ENCODE measurements at places on chromosomes 6 and 20.

- no peak for DNase-seq
Measured at GRCh38 chr6:68186870-68187269, 448.2 kb upstream of the ADGRB3 start.

GRCh38 chr6:16316741-16317251, 78.4 kb downstream of the GMPR start:
- DNase-seq = peak; percentile 19

DNA sequence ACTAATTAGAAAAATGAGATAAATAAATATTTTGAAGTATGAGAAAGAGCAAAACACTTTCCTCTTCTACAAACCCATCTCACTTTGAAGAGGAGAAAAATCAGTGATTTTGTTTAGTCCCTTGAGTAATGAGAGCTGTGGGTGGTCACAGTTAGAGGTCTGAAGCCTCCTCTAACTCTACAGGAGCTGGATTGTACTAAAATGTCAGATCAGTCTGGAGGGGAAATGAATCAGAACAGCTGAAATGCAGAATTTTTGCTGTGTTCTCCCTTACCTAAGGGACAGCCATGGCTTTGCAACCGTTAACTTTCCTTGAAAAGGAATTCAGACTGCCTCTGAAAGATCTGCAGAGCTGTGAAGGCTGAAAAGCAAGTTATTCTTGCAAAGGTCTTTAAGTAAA, 11.4 kb upstream of the RFPL4B start:
- DNase-seq = no peak

DNA sequence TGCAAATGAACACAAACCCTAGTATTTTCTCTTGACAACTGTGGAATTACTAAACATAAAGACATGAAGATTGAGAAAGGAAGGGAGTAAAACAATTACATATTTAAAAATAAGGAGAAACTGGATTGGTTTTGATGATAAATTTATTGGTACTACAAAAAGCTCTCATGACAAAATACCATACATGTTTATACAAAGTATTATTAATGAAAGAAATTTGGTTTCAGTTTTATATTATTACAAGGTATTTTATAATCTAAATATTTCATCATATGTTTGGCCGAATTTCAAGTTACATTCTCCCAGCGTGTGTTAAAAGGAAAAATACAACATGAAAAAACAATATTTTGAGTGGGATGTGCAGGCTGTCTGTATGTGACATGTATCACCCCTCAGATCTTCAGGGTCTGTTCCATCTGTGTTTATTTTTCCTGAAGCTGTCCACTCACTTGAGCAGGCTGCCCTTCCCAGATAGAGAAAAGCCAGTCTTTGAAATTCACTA, 568.4 kb downstream of the NKAIN2 start:
- DNase-seq = no peak

DNA sequence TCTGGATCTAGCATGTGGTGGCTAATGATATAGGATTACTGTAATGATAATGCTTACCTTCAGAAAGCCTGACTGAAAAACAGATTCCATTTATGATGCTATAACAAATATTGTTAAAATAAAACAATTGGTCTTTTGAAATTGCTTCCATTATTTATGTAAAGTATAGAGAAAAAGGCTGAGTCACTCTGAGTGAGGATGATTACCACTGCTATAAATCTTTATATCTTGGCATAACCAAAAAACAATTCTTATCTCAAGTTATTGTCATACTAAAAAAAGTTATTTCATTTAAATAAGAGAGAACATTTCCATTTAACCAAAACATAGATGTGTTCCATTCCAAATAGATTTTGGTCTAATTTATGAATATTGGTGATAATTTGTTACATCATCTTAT, 53.0 kb upstream of the DST start:
- DNase-seq = no peak

DNA sequence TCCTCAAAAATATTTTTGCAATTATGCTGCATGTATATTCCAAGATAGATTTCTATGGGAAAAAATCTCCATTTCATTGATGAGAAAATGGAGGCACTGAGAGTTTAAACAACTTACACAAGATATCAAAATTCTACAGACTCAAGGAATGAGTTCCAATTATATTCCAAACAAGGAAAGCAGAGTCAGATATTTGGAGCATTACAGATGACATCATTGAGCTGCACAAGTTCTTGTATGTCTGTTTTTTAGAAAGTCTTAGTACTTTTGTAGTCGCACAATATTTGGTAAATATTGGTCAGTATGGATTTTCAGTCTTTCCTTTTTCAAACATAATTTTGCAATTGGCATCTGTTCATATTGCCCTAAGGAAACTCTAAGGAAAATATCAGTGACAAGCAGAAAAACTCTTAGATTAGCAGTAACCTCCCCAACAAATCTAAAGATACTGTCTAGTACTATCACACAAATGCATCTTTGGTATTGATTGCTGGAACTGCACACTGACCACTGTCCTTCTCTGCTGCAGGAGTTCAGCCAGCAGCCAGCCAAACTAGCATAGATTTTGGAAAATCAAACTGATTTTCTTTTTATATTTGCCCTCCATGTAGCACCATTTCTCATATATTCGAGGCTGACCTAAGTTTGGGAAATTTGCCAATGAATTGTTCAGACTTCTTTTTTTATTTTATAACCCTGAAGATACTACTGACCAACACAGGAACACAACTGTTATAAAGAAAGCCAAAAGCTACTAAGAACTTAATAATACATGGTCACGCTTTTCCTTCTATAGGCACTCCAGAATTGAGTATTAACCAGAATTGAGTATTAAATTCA, 51.7 kb upstream of the TBX18 start:
- DNase-seq = no peak

DNA sequence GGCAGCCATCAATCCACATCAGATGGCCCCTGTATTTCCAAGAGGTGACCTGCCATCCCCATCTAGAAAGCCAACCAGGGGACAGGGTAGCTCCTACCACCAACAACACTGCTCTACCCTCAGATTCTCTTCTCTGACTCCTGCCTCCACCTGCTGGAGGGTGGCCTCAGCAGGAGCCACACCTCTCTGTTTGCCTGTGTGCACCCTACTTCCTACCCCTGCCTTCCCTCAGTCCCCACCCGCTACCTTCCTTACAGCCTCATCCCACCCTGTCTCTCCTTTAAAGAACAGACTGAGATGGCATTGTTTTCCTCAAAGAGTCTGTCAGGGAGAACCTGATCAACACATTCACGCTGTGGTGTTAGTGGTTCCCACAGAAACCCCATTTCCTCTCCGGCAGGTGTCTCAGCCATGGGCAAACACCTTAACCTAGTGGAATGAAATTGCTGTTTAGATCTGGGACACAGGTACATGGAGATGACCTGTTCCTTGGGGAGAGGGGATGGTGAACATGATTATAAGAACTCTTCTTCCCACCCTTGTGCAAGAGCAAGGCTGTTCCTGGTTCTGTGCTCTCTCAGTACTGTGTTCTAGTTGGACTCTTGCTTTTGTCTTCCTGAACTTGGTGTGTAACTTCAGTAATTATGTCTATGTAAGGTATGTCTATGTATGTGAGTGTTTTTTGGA, 1.8 kb downstream of the ENTPD6 start:
- no peak for DNase-seq

GRCh38 chr20:39849664-39850063, 839.4 kb downstream of the MAFB start:
- DNase-seq = no peak

DNA sequence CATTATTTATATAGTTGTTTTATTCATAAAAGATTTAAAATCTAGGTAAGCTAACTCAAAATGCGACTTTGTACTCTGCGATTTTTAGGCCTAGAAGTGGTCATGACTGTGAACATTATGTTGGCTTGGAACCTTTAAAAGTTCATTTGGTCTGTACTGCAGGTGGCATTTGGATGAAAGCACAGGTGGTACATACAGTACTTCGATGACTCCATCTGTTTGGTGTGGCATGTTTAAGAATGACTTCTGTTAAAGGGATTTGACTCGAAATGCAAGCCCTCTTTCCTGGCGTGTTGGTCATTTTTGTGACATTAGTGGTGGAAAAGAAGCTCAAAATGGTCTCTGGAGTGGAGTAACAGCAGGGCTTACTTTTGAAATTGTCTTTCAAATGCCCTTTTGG, 118.1 kb downstream of the UST start:
- peak; percentile 21 for DNase-seq

DNA sequence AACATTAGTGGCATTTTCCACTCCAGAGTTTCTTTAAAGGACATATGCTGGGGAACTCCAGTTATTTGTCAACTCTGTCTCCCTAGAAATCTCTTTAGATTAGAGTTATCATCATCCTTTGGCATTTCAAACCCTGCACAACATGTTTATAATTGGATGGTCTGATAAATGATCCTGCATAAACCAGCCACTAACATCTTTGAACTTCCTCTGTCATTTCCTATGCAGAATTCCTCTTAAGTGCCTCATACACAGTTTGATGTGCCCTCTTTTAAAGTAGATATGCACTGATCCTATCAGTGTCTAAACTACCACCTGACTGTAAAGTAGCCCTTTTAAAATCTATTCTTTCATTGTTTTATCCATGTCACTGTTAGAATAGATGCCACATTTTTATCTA, 306.3 kb upstream of the IRAK1BP1 start:
- no peak for DNase-seq

DNA sequence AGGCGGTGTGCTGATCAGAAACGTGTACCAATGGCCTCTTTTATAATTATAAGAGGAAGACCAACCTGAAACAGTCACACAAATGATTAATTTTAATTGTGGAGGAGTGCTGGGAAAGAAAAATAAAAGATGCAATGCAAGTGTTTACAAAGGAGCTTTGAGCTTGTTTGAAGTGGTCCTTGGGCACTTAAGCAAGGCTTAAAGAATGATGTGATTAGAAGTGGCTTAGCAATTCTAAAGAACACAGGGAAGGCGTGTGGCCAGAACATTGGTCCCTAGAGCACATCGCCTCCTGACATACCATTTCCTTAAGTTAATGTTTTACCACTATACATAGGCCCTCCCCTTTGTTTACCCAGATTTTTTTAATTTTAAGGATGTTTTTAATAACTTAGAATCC, 26.1 kb downstream of the PTPN1 start:
- no peak for DNase-seq

DNA sequence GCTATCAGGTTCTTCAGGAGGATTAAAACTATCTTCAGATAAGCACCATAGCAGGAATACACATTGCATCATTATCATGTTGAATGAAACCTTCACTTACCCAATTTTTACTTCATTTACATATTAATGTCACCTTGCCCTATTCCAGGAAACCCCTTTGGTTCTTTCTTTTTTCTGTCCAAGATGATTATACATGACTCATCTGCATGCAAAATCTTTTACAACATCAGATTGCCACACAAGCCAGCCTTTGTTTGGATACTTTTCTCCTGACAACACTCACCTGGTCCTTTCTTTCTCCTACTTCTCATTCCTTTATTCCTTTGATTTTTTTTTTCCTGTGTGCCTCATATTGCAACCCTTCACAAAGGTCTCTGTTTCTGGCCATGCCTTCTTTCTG, 200.5 kb upstream of the POU3F2 start:
- no peak for DNase-seq
